ENCODE measurements at places on chromosomes 7 and 10. TPM values are rescaled to one million over a fixed set of nuclear protein-coding genes. Genes with fewer than 3 reads are reported as not detected.

Gene TEX36
- total RNA-seq: not detected

DNA sequence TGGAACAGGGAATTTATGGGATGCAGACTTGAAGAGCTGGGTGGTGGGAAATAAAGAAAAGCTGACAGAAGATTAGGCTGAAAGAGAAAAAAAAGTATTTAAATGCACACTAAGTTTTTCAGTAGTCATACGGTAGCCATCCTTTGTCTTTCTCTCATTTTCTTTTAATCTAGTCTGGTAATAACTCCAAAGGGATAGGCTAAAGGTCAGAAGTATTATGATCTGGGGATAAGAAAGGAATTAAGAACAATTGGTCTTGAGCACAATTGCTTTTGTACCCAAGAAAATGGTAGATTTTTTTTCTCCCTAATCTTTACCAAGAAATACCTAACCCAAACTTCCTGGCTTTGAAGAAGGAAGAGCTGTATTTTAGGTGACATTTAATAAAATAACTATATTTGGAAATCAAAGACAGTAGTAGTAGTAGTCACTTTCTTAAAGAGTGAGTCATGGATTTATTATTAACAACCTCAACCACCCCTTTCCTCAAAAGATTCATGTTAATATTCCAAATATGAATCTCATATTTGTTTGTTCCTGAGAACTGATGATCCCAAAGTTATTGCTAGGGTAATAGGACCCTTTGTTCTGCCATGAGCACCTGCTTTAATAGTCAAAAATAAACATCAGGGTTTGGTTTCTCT, 120.2 kb upstream of the ODAD2 start:
- no peak overlapping the region for H3K4me3 ChIP-seq
- no peak overlapping the region for H3K27ac ChIP-seq
- H3K36me3 ChIP-seq: no peaks in the 10 kb centered on the region
- DNase-seq: no peak
- peaks cover 5% of the 10 kb centered on the region for H3K4me1 ChIP-seq

Gene FAM237B
- total RNA-seq: not detected

Gene TCERG1L
- total RNA-seq: not detected

DNA sequence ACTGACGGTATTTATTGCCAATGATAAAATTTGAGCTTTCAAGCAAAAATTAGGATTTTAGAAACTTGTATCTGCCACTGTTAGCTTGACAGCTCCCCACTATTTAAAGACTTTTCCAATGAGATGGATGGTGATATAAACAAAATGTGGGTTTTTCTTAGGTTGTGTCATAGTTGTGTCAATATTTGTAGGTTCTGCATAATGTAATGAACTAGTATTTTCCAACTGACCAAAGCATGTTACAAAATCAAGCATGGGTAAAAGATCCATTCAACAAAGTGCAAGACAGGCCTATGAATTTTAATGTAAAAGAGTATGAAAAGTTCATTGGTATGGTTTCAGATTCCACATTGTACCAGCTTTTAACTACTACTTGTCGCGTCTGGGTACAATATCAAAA, 165.6 kb downstream of the SKAP2 start:
- H3K4me3 ChIP-seq: no peak overlapping the region
- DNase-seq: no peak
- no peaks in the 10 kb centered on the region for H3K27me3 ChIP-seq

GRCh38 chr7:158546214-158546613, 41.4 kb downstream of the PTPRN2 start:
- no peak overlapping the region for H3K27ac ChIP-seq
- H3K4me3 ChIP-seq: no peak overlapping the region
- H3K36me3 ChIP-seq: no peaks in the 10 kb centered on the region
- H3K27me3 ChIP-seq: no peaks in the 10 kb centered on the region
- H3K4me1 ChIP-seq: no peaks in the 10 kb centered on the region
- DNase-seq: no peak

- peaks cover 37% of the 10 kb centered on the region for H3K27me3 ChIP-seq
- no peak for DNase-seq
- H3K27ac ChIP-seq: no peak overlapping the region
- no peaks in the 10 kb centered on the region for H3K36me3 ChIP-seq
Observed at GRCh38 chr7:121871188-121871587, 1.8 kb upstream of the PTPRZ1 start.

DNA sequence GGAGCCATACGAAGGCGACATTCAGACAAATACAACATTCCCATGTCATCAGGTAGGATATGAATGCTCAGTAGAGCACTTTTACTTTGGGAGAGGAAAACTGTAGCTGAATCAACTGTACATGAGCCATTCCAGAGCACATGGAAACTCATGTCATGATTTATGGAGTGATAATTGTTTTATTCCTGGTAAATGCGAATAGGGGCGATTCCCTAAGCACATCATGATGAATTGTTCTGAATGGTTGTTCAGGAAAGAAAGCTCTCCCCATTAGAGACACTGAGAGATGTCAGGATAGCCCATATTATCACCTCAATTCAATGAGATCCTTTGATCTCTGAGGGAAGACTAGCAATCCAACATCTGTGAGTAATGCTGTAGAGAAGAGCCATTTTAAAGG, 243.6 kb downstream of the FOXP2 start:
- H3K4me1 ChIP-seq: no peaks in the 10 kb centered on the region
- no peak for DNase-seq
- no peaks in the 10 kb centered on the region for H3K27me3 ChIP-seq
- no peak overlapping the region for H3K4me3 ChIP-seq

Gene LRIT1
- total RNA-seq: not detected

Measured in osteoblast (primary cell).